Activated CD4-positive, alpha-beta T cell treated with anti-CD3 and anti-CD28 coated beads for 36 hours (primary cell): ENCODE measurements at places on chromosomes 2 and 18. TPM values are rescaled to one million over a fixed set of nuclear protein-coding genes. Genes with fewer than 3 reads are reported as not detected.

DNA sequence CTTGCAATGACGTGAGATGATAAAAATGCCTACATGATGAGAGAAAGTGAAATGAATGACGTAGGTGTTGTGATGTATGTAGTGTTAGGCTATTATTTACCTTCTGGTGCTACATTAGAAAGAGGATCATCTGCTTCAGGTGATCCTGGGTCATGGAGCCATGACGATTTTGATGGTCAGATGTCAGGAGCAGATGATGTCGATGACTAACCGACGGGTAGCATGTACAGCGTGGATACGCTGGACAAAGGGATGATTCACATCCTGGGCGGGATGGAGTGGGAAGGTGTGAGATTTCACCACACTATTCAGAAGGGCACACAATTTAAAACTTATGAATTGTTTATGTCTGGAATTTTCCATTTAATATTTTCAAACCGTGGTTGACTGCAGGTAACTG is 43.5 kb upstream of the ACVR1C start:
- no peak for DNase-seq

DNA sequence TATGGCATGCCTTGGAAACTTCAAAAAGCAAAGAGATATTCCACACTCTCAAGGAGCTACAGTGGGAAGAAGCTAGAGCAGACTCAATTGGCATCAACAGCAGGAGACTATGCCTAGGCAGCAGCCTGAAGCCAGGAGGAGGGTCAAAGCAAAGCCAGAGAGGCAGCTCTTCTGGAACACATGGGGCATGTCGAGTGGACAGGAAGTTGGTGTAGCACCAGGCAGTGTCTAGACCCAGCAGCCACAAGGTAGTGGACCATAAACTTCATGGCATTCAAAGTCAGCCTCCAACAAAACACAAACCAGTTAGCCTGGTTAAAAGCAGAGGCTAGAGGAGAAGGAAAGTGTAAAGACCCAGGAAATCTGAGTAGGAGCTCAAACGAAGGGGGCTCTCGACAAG is 311.2 kb upstream of the PKDCC start:
- no peak for DNase-seq

GRCh38 chr2:180115675-180116074 is 108.6 kb upstream of the CWC22 start:
- no peak for DNase-seq

DNA sequence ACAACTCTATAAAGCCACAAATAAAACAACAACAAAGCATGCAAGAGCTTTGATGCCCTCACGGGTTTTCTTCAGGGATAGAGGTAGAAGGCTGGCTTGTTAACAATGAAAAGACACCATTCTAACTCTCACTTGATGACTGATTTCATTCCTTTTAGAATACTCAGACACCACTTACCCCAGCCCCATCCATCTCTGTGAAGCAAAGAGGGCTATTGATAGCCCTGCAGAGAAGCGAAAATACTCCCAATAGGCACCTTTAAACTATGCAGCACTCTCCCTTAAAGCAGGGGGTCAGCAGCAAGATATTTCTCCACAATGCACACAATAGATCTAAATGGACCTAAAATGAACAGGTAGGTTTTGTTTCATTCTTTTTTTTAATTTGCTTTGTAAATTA is 35.1 kb downstream of the ZNF385B start:
- no peak for DNase-seq

DNA sequence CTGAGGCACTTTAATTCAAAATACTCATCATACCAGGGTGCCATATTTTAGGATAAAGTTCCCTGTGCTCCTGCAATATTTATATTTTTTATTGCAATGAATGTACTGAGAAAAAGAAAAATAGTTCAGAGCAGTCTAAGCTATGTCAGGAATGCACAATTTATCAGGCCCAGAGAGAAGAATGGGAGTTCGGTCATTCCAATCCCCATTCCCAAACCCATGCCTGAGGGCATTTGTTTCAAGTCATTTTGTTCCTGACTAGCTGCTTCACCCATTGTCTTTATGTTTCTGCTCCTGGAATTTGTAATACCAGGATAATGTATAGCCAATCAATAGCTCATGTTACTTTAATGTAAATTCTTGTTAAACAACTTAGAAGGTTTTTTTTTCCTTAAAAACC is 24.4 kb upstream of the FTCDNL1 start:
- no peak for DNase-seq

DNA sequence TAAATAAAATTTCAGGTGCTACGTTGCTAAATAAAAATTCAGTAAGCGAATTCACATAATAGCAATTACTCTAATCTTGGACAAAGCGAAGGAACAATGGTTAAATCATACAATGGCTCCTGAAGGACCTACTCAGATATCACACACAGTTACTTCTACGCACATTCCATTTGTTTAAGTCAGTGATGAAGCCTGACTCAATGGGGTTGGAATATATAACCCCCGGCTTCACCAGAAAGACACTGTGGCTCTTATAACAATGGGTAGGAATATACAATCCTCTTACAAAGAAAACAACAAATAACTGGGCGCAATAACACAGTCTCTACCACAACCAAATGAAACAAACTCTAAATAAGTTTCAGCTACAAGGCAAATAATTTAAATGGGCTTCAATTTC is 349.5 kb downstream of the IRS1 start:
- DNase-seq = no peak

DNA sequence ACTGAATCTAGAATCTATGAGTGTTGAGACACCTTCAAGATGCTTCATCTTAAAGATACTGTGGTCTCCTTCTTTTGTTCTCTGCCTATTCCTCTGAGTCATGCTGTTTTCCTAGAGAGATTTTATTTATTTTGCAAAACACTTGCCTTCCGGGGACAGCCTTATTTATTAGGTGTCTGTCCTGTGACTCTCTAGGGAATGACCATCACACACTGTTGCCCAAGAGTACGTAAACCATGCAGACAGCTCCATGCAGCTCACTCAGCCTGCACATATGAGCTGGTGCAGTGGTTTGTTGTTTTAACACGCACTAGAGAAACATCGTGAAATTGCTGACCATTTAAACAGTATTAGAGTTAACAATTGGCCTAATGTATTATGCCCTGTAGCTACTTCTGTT is 12.4 kb upstream of the ADCYAP1 start:
- no peak for DNase-seq

DNA sequence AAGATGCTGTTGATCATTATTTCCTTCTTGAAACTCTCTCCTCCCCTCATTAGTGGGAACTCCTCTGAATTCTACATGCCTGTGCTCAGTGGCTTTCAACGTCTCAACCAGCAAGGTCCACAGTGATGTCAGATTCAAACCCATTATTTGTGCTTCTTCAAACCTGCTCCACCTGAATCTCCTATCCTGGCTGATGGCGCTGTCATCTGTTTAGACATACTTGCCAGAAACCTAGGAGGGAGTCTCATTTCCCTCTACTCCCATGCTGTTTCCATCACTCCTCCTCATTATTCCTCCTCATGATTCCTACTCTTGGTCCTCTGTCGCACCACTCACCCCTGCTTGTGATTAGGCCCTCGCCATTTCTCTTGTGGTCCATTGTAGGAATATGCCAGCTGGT is 2.9 kb upstream of the LPIN2 start:
- no peak for DNase-seq

GRCh38 chr2:239398521-239398921 is 2.3 kb downstream of the HDAC4 start:
- no peak for DNase-seq

DNA sequence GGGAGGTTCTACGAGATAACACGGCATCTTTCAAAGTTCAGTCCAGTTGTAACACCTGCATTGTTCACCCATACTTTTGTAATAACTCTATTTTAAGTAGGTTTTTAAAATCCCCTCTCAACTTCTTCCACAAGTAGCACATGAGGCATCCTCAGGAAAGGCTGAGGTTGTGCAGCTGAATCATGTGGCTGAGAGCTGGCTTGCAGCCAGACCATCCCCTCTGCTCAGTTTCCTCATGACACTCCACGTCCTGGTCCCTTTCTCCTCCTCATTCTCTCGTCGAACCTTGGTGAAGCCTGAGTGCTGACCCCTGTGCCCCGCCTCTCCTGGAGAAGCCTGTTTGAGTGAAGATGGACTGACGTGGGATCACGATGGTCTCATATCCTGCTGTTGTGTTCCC is 42.5 kb downstream of the POU3F3 start:
- no peak for DNase-seq

DNA sequence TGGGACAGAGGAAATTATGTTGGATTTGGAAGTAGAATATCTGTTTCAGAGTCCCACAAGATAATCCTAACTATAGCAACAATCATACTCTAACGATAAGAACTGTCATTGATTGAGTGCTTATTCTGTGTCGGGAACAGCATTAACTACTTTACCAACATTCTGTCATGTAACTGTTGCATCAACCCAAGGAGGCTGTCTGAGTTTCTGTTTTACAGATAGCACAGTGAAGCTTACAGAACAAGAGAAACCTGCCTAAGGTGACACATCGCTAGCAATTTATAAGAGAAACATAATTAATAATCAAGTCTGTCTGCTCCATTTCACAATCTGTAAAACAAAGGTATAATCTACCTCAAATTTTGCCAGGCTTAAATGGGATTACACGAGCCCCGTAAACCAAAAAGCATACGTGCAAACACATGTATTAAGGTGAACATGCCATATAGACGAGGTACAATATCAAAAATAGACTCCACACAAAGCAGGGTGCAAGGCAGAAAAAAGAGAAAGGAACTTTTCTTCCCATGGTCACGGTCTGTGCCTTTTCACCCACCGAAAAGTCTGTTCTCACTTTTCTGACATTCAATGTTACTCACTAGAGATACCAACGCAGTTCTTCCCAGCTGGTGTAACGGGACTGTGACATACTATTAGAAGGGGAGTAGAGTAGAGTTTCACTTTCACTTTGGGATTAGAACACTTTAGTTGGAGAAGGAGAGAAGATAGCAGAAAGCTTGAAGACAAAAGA is 37.2 kb upstream of the SLC8A1 start:
- DNase-seq = peak; percentile 5

DNA sequence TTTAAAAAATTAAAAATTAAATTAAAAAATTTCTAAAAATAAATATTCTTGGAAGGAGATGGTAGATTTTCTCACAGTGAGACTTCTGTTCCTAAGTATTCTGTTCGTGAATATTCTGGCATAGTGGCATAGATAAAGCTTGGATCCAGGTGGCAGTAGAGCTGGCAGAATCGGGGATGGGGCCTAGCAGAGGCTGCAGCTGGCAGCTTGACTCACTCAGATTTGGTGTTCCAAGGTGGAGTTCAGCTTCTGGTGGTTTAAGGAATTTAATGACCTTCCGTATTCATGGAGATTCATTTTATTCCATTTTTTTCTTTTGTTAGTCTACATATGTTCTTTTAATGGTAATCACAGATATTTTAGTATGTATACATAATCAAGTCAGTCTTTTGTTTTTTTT is 19.9 kb downstream of the ARMC9 start:
- DNase-seq = no peak

- DNase-seq = peak; percentile 37
These were observed 540.1 kb downstream of the NRXN1 start for GRCh38 chr2:50491541-50492476.

DNA sequence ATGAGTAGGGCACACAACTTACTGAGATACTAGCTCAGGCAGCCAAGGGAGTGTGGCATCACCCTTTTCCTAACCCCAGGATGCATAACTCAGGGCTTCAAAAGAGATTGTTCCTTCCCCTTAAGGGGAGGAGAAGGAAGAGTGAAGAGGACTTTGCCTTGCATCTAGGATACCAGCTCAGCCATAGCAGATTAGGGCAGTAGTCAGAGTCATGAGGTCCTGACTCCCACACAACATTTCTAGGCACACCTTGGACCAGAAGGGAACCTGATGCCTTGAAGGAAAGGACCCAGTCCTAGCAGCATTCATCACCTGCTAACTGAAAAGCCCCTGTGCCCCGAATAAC is 1433.2 kb upstream of the TMEFF2 start:
- DNase-seq = no peak

GRCh38 chr2:21038403-21039073 is 5.3 kb downstream of the APOB start:
- no peak for DNase-seq

DNA sequence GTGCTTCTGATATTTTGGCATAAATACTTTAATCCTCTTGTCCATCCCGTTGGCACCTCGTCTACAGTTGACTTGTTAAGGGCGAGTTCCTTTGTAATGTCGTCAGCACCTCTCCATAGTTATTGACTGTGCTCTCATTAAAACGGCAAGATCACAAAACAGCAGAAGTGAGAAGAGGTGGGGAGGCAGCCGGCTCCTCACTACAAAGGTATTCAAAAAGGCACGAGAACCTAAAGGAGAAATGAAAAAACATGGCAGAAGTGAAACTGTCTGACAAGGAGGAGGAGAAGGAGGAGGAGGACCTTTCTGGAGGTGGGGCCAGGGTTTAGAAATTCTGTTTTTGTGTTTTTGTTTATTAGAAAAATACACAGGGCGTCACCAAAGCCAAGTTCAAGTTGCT is 235.6 kb downstream of the BCL11A start:
- no peak for DNase-seq

DNA sequence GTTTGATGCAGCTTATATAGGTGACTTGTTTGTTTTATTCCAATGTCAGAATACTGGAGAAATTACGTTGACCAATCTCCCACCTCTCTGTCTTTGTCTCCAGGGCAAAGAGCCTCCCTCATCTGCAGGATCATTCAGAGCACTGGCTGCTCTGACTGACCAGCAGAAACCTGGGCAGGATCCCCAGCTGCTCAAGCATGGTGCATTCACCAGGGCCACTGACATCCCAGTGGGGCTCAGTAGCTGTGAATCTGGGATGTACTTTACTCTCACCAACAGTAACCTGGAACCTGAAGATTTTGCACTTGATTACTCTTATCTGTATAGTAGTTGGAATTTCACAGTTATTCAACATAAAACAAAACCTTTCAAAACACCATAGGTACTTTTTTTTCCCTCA is 235.9 kb downstream of the ANKRD36 start:
- no peak for DNase-seq

DNA sequence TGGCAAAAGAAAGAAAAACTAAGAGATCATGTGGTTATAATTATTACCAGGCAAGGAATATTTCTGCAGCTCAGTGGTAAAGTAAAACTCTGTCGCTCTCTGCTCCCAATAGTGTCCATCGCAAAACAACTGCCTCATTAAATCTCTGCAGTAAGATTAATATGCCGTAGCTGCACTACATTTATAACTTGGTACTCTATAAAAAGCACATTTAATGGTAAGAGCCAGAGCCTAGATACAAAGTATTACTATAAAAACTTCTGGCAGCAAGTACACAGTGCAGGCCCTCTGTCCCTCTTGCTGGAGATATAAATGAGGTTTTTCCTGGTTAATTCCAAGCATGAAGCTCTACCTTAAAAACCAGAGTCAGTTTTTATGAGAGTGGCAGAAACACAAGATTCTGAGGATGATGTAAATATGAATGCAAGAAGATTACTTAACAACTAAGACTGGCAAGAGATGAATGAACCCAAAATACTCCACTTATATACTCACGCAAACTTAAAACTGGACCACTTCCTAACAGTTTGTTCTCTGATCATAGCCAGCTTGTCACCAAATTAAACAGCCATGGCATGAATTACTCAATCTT is 25.5 kb downstream of the ZNF521 start:
- no peak for DNase-seq

- DNase-seq = no peak
These were observed 112.9 kb downstream of the CLIP4 start for GRCh38 chr2:29227935-29228675.

GRCh38 chr2:7697052-7697451 is 779.8 kb downstream of the RNF144A start:
- DNase-seq = no peak

- DNase-seq = no peak
These were observed 63.0 kb upstream of the PSMD14 start for GRCh38 chr2:161245261-161245553.

The DLX2 gene
- total RNA-seq = not detected

The UGT1A10 gene
- not detected for total RNA-seq

The ESPNL gene
- 0.16 TPM for total RNA-seq

The DUSP2 gene
- 248 TPM for total RNA-seq

The PCARE gene
- total RNA-seq = not detected

The HAAO gene
- total RNA-seq = 0.86 TPM
